ENCODE measurements at places on chromosomes 2 and 18. TPM values are rescaled to one million over a fixed set of nuclear protein-coding genes. Genes with fewer than 3 reads are reported as not detected.

Gene GULP1
- polyA plus RNA-seq = not detected

Gene NEU2
- polyA plus RNA-seq = not detected

GRCh38 chr2:21910832-21911507 is 787.2 kb downstream of the TDRD15 start:
- no peak for DNase-seq

DNA sequence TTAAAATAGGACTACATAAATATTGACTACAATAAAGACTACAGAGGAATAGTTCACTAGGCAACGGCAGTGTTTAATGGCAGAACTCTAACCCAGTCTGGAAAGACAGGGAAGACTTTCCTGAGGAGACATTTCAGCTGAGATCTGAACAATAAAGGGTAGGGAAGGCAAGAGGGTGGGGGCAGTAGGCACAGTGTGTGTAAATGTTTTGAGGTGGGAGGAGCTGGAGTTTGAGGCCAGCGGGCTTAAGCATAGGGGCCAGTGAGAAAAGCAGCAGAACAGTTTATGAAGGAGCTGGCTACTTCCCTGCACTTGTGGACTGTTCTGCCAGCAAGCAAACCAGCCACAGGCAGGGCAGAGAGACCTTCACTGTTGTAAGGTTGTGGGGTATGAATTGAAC is 76.6 kb upstream of the UGP2 start:
- DNase-seq = no peak
